ENCODE measurements at places on chromosomes 2 and 18.

- no peak for DNase-seq
Observed at GRCh38 chr2:215450188-215451011, 14.5 kb upstream of the FN1 start.

DNA sequence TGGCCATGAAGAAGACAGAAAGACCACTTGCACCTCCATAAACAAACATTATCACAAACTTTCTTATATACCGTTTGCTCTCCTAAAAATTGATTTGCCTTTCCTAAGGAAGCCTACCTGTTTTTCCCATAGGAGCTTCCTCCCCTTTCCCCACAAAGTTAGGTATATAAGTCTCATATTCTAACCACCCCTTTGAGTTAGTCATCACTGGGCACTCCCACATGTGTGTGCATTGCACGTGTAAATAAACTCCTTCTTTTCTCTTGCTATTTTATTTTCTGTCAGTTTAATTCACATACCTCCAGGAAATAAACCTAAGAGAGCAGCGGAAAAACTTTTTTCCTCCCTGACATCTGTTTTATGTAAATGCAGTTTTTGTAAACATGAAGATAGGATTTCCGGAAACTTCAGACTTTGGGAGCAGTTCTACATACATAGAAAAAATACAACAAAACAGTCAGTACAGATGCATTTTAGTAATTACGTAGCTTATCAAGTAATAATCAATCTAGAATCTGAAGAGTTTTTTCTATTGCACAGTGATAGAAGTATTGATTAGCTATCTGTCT is 46.6 kb downstream of the PLCL1 start:
- no peak for DNase-seq

- DNase-seq: no peak
Observed at GRCh38 chr2:220001751-220002150, 374.3 kb downstream of the SLC4A3 start.

DNA sequence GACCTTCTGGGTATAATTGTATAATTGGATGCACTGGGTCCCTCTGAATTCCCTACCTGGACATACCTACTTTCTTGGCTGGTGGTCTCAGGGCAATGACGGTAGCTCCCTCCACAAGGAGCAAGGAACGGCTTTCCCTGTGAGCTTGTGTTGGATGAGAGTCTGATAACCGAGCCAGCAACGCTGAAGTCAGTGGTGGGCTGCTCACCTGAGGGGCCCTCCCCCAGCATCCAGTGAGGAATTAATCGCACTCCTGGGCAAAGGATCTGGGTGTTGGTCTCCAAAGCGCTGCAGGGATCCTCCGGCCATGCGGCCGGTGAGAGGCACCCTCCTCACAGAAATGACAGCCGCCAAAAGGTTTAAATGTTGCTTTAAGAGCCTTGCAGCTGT is 47.1 kb downstream of the LONRF2 start:
- DNase-seq: no peak

DNA sequence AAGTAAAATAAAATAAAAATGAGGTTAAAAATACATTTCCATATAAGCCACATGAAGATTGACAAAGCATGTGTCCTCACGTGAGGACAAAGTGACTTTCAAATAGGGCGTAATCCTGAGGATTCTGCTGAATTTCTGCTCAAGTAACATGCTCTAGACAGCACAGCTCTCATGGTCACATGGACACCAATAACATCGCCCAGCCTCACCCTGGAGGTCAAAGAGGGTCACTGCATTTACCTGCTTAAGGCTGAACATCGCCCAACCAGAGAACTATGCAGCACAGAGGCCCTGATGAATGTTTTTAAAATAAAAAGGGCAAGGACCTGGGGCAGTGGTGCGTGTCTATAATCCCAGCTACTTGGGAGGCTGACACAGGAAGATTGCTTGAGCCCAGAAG is 30.2 kb downstream of the TGFBRAP1 start:
- peak; percentile 44 for DNase-seq

- no peak for DNase-seq
Observed at GRCh38 chr2:134268265-134268664, 14.4 kb downstream of the MGAT5 start.

- no peak for DNase-seq
Observed at GRCh38 chr2:237219826-237220225, 134.1 kb downstream of the COPS8 start.

GRCh38 chr18:27713738-27714095 is 463.2 kb downstream of the CDH2 start:
- no peak for DNase-seq

DNA sequence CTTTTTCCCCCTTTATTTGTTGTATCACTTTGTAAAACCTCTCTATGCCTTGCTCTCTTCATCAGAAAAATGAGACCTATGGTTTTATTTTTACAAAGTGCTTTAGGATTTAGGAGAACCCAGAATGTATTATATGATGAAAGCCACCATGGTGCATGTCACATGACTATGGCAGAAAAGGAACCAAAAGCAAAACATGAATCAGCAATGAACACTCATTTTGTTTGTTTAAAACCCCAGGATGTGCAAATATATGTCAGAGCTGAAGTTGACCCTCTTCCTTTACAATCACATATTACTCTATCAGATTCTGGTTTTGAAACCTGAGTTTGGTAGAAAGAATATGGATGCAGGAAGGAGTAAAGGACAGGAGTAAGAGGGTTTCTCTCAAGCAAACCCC is 70.0 kb downstream of the FIGN start:
- no peak for DNase-seq

Data from common myeloid progenitor, CD34-positive (primary cell).